NCI-H1092 treated with DMSO at 0.1 percent for 48 hours (cell line): ENCODE measurements at places on chromosomes 4 and X.

DNA sequence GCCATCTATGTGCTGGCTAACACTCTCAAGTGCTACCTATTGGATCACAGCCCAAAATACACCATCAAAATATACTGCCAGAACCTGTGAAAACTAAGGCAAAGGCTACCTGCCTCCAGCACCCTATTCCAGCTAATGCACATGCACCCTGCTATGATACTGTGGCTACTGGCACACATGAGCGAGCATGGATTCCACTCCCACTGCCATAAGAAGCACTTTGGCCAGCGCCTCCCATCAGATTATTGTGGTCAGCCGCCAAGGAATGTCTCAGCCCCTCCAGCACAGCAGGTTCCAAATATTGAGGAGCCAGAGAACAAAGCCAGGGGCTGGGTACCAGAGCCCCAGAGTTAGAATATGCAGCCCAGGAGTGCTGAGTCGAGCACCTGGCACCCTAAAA lies 32.5 kb upstream of the TMPRSS11F start:
- DNase-seq: peak; percentile 1

GRCh38 chr4:7536876-7537275 lies 102.1 kb upstream of the PSAPL1 start:
- no peak for DNase-seq

DNA sequence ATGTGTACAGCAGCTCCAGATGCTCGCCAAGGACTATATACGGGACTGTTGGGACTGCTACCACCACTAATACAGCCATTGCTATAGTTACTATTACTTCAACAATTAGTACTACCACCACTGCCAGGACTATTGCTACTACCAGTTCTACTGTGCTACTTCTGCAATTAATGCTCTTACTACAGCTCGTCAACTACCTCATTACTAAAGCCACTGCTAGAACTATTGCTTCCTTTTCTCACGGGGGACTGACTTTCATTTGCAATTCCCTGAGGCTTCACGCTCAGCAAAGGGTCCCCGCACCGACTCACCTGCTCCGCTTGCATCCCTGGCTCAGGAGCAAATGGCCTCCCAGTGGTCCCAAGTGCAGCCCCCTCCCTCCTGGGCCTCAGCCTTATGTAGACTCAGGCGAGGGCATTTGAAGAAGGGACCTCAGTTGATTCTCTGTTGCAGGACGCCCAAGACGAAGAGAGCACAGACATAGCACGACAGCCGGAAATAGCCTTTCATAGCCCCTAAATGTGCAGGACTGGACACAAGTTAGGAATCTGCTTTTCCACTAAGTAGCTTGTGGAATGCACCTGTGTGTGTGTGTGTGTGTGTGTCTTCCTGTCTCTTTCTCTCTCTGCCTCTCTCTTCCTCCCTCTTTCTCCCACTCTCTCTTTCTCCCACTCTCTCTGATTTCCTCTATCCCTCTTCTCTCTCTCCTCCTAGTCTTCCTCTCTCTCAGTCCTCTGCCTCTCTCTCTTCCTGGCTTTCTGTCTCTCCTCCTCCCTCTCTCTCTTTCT lies 294.8 kb downstream of the ASMT start:
- no peak for DNase-seq

DNA sequence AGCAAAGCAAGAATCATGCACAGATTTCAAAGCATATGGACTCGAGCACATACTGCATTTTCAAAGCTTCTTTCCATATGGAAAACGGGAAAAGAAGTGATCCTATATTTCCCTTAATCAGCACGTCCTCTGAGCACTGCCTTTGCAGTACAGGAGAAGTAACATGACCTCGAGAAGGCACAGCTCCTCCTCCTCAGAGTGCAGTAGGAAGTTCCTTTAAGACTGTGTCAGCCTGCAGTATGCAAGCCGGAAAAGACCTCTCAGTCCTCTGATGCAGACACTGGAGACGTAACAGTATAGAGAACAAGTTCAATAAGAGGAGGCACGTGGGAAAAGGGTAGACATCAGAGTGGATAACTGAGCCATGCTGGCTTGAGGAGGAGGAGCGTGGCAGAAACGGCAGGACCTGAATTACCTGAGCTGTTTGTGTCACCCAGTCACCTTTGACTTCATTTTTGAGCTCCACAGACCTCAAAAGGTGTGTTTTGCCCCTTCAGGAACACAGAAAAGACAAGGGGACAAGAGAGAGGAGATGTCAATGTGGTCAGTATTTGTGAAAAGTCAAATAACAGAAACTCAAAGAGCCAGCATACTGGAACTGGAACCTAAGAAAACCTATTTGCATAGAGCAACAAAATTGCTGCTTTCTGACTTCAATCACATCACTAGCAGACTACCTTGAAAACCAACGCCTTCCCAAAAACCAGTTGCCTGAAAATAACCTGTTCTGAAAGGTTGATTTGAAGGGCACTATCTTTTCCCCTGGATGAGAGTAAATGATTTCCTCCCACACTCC lies 20.8 kb downstream of the IRF2 start:
- DNase-seq: no peak

DNA sequence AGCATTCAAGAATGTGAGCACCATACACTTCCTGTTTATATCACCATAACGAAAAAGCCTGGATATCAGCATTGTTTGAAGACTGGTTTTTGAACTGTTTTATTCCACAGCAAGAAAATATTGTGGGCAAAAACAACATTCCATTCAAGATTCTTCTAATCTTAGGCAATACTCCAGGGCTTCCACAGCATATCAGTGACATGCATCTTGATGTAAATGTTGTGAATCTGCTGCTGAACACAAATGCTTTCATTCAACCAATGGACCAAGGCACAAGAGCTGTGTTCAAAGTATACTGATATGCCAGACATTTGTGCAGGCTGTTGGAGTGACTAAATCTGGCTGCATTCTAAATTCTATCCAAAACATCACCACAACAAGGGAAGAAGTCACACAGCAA lies 260.1 kb upstream of the ETNPPL start:
- DNase-seq: no peak

DNA sequence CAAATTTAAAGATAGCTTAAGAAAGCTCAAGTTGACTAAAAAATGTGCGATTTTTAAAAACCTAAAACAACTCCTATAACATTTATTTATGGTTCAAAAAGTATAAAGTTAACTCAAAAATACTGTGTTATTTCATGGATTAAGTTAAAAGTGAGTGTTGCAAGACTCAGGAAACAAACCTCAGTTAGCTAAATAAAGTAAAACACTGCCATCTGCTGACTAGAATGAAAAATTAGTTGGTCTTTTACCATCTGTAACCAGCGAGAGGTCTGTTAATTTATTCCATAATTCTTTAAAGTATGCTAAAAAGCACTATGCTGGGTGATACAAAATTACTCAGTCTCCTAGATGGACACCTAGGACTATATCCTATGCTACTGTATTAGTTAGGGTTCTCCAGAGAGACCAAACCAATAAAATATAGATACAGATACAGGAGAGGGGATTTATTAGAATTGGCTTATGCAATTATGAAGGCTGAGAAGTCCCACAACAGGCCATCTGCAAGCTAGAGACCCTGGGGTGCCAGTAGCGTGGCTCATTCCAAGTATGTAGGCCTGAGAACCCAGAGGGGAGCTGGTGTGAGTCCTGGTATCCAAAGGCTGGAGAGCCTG lies 4.9 kb upstream of the WDFY3 start:
- peak; percentile 66 for DNase-seq

- DNase-seq: no peak
Measured at GRCh38 chr4:48962636-48963035, 23.4 kb upstream of the CWH43 start.

- DNase-seq: no peak
Measured at GRCh38 chr4:184444215-184444952, 30.0 kb downstream of the IRF2 start.

- DNase-seq: no peak
Measured at GRCh38 chr4:148747721-148748268, 305.6 kb upstream of the NR3C2 start.

DNA sequence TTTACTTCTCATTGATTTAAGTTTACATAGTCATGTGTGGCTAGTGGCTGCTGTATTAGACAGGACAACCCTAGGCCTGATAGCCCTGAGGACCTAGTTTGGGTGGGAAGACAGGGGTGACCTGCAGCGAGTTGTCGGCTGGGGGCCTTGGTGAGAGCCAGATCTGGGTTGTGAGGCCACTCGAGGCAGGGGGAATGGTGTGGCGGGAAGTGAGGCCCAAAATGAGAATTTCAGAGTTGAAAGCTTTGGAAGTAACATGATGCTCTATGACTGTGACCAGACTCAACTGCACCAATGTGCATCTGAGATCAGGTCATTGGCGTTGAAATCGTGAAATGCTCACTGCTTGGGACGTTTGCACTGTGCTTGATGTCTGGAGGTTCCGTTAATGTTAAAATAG lies 72.9 kb downstream of the TBL1X start:
- DNase-seq: no peak

- DNase-seq: no peak
Measured at GRCh38 chr4:41632481-41633073, 94.6 kb downstream of the LIMCH1 start.

DNA sequence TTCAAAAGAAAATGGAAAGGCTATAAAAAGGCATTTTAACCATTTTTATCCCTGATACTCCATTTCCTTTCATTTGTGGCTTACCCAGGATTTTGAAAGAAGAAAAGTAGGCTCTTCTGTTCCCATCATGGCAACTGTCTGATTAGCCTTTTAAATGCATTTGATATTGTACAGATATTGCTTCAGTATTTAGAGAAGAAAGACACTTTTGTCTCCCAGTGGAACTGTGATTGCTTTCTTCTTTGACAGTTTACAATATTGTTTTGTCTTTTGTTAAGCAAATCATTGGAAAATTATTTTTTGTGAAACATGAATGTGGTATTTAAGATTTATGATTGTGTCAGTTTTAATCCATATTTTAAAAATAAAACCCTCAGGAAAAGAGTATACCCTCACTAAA lies 297.4 kb upstream of the TACR3 start:
- no peak for DNase-seq

GRCh38 chrX:148372925-148373324 lies 127.5 kb upstream of the AFF2 start:
- no peak for DNase-seq

- peak; percentile 20 for DNase-seq
Measured at GRCh38 chr4:176238157-176238610, 30.8 kb downstream of the ASB5 start.

DNA sequence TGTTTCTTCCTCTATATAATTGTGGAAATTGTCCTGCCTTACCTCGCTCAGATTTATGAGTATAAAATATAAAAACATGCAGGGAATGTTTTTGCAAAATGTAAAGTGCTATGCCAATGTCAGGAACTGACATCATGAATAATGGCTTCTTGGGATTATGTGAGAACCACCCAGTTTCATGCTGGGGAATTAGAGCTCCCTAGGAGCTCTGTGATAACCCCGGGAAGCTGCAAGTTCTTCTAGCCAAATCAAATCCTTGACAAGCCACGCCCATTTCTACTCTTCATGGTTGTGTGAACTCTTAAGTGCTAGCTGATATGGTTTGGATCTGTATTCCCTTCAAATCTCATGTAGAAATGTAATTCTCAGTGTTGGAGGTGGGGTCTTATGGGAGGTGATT lies 85.9 kb upstream of the PAK3 start:
- no peak for DNase-seq

- DNase-seq: peak; percentile 80
Measured at GRCh38 chrX:63349307-63349706, 1.8 kb downstream of the SPIN4 start.

GRCh38 chrX:99384594-99385374 lies 1025.3 kb downstream of the PCDH19 start:
- no peak for DNase-seq

- no peak for DNase-seq
Measured at GRCh38 chr4:3280466-3280865, 12.4 kb upstream of the RGS12 start.

DNA sequence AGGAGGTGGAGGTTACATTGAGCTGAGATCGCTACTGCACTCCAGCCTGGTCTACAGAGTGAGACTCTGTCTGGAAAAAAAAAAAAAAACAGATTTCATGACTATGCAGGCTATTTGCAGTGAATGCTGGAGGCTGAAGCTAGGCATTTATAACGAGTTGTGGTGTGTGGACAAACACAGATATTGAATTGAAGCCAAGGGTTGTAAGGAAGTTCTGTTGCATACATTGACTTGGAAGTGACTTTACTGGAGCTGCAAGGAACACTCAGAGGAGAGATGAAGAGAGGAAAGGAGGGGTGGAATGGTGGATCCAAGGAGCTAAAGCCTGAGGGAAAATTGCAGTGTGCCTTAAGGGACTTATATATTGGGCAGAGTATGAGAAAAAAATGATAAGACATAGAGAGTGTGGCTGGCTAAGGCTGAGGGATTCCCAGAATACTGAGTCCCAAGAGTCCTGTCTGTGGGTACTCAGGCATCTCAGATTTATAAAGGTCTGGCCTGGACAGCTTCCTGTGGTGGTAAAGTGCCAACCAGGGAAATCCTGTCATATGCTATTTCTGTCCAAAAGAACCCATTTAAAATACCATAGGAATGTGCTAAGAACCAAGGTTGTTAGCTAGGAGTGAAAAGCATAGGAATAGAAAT lies 87.8 kb upstream of the GUCY1A1 start:
- DNase-seq: no peak

GRCh38 chrX:29083823-29084222 lies 496.6 kb downstream of the IL1RAPL1 start:
- no peak for DNase-seq

DNA sequence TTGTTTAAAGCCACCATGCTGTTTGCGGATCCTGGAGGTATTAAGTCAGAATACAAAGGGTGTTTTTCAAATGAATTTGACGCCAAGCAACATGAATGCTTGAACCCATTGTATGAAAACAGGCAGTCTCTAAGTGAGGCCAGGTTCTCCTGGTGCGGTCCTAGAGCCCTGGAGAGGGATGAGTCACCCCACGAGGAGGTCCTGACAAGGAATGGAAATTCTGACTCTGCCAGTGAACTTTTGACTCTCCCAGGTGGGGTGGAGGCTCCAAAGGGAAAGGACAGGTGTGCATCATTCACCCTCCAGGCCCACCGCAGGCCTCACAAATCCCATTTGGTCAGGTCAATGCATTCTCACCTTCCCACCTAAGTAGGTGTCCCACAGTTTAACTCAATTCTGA lies 1.5 kb downstream of the TRIM2 start:
- DNase-seq: no peak

- no peak for DNase-seq
Measured at GRCh38 chrX:1273896-1274295, 5.3 kb downstream of the CSF2RA start.

DNA sequence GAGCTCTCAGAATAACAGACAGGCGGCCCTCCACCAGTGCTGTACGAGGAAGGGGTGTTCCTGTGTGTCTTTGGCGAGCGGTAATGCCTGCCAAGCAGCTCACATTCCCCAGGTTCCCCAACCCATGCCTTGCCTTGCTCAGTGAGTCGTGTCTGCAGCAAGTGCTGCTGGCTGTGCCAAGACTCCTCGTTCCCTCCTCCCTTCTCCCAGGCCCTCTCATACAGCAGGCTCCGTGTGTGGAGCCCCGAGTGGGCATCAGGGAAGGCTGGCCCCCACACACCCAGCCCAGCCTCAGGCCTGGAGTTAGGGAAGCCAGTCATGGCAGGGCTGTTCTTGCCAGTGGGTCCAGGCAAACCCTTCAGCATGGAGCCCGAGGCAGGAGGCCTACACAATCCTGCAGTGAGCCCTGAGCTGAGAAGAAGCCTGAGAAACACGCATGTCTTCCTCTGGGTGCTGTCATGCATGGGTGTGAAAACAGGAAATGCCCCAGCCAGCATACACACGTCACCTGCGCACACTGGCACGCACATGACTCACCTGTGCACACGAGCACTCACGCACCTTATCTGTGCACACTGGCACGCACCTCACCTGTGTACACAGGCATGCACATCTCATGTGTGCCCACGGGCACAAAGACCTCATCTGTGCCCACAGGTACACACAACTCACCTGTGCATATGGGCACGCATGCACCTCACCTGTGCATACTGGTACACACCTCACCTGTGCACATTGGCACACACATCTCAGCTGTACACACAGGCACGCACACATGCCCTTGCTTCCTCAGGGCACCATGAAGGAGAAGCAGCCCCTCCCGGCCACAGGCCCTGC lies 238.7 kb downstream of the DHRSX start:
- no peak for DNase-seq
